ENCODE measurements at places on chromosomes 5 and 9.
A peak's percentile ranks its signal among the peaks of the same experiment; 100 is the strongest.

DNA sequence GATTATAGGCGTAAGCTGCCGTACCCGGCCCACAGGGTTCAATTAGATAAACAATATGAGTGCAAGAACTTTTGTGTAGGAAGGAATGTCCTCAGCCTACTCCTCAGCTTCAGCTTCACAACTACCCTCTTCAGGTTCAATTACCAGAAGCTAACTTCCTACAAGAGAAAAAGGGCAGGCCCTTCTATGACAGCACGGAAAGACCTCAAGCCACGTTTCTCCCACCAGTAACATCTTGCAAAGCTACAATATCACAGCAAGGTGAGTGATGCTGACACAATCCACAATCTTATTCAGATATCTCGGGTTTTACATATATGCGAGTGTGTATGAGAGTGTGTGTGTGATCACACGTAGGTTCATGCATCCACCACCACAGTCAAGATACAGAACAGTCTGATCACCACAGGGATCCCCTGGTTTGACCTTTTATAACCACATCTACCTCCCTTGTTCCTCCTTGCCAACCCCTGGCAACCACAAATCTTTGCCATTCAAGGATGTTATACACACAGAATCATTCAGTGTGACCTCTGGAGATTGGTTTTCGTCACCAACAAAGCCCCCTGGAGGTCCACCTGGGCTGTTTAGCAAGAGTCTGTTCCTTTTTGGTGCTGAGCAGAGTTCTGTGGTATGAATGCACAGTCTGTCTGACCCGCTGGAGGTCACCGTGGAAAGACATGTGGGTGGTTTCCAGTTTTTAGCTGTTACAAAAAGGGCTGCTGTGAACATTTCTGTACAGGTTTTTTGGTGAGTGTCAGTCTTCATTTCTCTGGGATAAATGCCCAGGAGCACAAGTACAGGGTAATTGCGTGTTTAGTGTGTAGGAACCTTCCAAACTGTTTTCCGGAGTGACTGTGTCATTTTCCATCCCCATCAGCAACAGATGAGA lies 38.2 kb downstream of the IPPK start:
- DNase-seq, result no peak

DNA sequence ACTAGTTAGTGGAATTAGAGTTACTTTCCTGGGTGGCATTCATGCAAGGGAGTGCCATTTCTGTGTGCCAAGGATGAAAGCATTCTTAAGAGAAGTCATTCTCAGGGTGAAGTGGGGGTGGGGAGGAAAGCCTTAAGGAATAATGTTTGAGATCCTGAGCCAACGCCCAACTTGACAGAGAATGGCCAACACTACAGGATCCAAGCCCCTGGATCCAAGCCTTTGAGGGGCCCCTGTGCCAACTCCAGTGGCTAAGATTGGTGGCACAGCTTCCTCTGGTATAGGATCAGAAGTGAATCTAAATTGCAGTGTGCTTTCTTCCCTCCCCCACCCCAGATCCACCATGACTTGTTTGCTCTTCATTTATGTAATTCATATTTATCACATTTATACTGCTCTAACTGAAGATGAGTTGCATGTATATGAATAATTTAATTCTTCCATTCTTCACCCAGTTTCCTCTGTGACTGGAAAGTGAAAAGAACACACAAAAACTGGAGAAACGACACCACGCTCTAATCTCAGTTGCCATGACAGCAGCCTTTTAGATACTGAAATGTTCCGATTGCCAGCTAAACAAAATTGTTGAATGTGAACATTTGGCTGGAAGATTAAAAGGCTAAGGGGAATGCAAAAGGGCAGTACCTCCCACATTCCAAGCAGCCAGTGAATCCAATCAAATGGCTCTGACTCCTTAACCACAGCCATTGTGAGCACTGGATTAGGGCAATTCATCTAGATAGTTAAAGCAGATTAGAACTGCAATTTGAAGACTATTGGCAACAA lies 4.5 kb downstream of the ZNF608 start:
- DNase-seq, result no peak

DNA sequence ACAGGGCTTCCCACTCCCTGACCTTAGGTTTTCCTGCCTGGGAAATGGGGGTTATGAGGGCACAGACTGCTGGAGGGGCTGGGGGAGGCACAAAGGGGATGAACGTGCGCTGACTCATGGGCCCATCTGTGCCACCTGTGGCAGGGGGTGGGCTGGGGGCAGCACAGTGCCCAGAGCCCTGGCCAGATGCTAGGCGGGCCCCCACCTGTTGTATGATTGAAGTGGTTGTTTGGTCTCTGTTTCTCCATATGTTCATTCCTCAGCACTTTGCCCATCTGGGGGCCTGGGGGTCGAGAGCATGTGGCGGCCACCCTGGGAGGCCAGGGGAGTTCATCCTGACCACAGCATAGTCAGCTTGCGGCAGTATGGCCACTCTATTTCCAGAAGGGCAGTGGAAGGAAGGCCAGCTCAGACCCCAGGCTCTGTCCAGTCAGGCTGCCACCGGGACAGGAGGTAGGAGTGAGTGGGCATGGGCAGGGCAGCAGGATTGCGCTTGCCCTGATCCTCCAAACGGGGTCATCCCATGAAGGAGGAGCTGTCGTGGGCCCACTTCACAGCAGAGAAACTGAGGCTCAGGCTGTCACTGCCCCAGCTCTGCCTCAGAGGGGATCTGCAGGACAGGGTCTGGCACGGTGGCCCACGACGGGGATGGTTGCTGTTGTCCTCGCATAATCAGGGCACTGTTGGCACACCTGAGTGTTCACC lies 841 bp upstream of the NINJ1 start:
- peak; percentile 42 for DNase-seq

- no peak for DNase-seq
These were observed 72.8 kb downstream of the NR6A1 start for GRCh38 chr9:124698265-124698664.

- no peak for DNase-seq
These were observed 424.5 kb upstream of the CLINT1 start for GRCh38 chr5:158283397-158283796.

- DNase-seq, result no peak
These were observed 72.4 kb upstream of the FBXW11 start for GRCh38 chr5:172078726-172079345.

GRCh38 chr5:130365956-130366355 lies 461.7 kb downstream of the CHSY3 start:
- DNase-seq, result no peak

DNA sequence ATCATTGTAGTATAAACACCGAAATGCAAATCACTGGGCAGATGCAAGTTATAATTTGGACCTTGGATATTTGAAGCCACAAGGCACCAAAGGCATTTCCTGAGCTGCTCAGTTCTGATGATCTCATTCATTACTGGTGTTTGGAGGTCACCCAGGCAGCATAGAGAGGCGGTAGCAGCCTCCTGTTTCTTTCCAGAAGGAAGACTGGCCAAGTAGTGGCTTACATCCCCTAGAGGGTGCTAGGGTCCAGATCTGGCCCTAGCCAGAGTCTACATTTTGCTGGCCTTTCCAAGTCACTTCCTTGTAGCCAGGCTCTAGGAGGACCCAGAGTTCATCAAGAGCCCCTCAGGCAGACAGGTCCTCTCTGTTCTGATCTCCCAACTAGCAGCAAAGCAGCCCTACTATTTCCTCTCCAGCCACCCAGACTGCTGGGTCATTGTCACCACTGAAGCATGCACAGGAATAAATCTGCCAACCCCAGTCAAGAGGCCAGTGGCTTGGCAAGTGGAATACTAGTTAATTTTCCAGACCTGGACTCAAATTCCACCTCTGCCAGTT lies 33.4 kb upstream of the TTC1 start:
- no peak for DNase-seq

DNA sequence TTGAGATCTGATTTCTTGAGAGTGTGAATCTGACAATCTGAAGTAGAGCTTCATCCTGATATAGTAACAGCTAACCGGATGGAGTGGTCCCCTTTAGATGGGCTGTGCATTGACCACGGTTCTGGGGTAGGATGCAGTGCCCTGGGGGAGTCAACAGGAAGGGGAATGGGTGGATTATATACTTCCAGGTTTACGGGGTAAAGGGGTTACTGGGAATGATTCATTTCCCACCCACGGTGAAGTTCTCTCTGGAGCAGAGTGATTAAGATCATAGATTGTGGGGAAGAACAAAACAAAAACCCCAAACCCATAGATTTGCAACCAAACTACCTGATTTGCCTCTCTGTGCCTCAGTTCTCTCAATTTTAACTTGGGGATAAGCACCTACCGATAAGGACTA lies 1.5 kb upstream of the B4GALT7 start:
- DNase-seq, result no peak

- DNase-seq, result no peak
These were observed 12.5 kb upstream of the MAMDC2 start for GRCh38 chr9:70031141-70031545.

- DNase-seq, result no peak
These were observed 1.8 kb downstream of the GSN start for GRCh38 chr9:121269642-121270254.

DNA sequence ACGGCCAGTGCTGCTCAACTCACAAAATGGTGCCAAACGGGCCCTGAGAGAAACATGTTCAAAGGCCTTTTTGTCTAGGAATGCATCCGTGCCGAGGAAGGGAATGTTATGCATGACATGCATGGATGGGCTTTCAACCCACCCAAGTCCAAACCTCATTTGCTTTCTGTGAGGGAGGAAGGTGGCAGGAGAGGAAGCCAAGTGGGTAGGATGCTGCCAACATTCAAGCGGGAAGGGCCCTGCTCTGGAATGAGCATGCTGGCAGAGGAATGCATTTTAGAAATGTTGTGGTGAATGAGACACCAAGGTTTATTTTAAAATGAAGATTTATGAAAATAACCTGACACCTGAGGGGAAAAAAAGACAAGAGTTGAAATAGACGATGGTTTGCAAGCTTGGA lies 479.1 kb downstream of the CCDC171 start:
- DNase-seq, result no peak

- no peak for DNase-seq
These were observed 20.7 kb downstream of the TNFSF8 start for GRCh38 chr9:114909661-114910060.

GRCh38 chr5:68187268-68188055 lies 28.1 kb upstream of the PIK3R1 start:
- no peak for DNase-seq

GRCh38 chr5:4185127-4185526 lies 589.5 kb downstream of the IRX1 start:
- no peak for DNase-seq

DNA sequence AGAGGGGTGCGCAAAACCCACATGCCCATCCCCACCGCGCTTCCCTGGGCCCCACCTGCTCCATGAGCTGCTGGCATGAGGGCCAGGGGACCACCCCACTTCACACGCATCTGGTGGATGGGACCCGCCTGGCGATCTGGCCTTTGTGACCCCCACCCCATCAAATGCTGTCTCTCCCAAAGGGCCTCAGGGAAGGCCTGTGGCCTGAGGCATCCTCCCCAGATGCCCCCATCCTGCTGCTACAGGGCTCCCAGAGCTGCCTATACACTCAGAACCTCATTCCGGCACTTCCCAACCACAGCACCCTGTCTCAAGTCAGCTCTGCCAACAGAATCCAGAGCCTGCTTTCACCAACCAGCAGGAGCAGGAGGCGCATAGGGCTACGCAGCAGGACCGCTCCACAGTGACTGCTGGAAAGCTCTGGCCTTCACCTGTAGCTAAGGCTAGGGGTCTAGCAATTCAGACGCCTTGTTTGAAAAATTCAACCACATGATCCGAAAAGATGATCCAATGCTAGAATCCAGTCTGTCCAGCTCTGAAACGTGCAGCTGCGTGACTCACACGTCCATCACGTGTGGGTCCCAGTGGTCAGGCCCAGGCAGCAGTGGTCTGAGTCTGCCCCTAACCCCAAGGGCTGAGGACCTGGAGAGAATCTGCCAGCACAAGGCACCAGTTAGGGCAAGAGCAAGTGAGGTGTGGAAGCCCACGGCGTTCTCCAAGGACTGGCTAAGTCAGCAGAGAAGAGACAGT lies 1.4 kb upstream of the SNAPC4 start:
- no peak for DNase-seq

DNA sequence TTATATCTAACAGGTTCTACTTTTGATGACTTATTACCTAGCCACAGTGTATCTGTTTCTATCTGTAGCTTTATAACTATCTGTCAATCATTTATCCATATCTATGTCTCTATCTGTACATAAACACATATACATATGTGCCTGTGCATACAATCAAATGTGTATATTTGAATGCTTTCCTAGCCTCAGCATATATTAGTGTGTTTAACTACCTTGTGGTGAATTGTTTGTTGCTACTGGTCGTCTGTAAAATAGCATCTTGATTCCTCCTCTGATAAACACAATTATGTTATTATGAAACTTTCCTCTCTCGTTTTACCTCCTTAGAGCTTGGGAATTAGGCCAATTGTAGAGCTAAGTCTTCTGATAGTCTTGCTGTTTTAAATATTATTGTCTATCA lies 44.4 kb downstream of the PARP8 start:
- no peak for DNase-seq

- no peak for DNase-seq
These were observed 136.8 kb downstream of the APBA1 start for GRCh38 chr9:69535286-69535832.

DNA sequence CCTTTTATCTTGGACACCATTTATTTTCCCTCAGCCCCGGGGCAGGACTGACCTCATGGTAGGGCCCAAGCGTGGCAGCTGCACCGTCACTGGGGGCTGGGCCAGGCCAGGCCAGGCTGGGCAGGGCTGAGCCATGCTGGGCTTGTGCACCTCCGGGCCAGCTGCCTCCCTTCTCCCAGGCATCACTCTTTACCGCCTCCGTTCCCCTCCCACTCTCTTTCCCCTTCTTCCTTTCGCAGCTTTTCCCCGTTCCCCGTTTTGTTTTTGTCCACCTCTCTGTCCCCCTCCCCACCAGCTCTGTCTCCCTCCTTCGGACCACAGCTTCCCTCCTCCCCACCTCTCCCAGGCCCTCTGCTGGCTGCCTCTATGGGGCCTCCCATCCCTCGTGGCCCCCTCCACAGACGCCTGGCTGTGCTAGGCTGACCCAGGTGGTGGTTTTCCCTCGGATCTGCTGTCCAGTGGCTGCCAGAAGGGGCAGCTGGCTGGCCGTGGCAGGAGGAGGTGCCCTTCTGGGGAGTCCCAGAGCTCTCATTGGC lies 17.9 kb downstream of the FGF18 start:
- no peak for DNase-seq

GRCh38 chr9:76901801-76902200 lies 4.1 kb downstream of the PRUNE2 start:
- DNase-seq, result no peak

DNA sequence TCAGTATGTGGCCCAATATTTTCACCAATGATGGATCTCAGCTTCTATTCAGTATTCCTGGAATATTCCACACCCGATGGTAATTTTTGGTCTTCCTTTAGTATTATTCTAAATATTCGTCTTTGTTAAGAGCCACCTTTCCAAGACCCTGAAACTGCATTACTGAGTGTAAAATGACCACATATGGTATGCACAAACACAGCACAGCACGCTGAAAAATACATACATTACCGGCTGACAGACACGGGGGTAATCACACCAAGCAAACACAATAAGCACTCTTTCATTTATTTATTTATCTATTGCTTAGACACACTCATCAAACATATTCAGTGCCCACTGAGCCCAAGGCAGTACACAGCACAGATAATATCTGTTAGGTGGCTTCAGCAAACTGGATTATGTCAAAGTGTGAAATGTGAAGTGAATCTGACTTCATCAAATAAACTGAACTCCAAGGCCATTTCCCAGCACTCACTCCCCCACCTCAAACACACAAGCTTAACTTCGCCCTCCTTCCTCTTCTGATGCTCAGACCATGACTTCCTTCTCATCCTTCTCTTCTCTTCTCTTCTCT lies 1637.8 kb upstream of the C9orf72 start:
- no peak for DNase-seq
